ENCODE measurements at places on chromosomes 13 and 19.

DNA sequence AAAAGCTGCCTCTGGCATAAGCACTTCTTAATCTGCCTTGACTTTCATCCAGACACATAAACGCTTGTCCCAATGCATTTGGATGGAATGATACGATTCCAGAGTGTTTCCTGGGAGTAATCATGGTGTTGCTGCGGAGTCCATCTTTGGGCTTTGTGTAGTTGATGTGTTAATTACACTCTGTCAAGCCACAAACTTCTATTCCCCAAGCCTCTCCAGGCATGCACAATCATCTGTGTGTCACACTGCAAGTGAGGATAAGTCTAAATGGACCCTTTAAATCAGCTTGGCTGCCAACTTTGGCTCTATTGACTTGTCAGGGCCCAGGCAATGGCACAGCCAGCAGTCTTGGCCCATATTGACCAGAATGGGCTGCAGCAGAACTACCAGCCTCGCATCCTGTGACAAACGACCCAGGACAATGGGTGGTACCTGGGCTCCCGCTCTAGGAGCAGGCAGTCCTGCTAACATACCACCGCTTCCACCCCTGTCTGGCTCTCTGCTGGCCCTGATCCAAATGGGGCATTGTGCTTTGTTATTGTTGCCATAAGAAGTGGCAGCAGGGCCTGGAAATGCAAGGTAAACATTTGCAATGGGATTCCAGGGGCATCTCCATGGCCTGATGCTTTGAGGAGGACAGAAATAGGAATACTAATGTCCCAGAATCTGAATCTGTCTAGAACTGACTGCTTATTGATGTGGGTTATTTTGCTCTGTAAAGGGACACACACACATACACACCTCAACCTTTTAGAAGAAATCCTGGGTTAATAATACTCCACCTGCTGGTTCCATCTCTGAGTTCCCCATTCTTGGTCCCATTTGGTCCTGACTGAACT is 127.2 kb downstream of the DNAJC15 start:
- DNase-seq: no peak

DNA sequence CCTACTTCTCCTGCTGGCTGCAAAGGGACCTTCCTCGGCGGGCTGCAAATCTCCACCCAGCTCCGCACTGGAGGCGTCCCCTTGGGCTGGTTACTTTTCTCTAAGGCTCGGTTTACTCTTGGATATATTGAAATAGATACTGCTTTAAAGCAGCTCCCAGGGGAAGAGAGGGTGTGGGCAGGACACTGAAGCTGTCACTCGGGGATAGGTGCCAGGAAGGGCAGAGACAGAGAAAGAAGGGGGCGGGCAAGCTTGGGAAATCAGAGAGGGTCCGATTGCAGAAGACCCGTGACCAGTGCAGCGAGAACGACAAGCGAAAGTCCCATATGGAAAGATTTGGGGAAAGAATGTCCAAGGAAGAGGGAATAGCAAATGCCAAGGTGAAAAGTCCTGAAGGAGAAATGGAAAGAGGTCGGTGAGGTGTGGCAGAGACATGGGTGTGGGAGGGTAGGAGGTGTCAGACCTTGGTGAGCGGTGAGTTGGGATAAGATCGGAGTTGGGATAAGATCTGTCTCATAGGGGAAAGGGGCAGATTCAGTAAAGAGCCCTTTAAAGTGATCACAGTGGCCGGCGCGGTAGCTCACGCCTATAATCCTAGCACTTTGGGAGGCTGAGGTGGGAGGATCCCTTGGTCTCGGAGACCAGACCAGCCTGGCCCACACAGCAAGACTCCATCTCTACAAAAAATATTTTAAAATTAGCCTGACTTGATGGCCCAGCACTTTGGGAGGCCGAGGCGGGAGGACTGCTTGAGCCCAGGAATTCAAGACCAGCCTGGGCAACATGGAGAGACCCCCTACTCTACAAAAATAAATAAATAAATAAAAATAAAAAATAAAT is 618 bp downstream of the THSD8 start:
- DNase-seq: no peak

- no peak for DNase-seq
Measured at GRCh38 chr19:54677217-54677616, 14.4 kb downstream of the LILRB4 start.

GRCh38 chr13:27915301-27916207 is 4.2 kb upstream of the PDX1 start:
- no peak for DNase-seq

- no peak for DNase-seq
Measured at GRCh38 chr19:19256072-19256969, 16.8 kb downstream of the TM6SF2 start.

DNA sequence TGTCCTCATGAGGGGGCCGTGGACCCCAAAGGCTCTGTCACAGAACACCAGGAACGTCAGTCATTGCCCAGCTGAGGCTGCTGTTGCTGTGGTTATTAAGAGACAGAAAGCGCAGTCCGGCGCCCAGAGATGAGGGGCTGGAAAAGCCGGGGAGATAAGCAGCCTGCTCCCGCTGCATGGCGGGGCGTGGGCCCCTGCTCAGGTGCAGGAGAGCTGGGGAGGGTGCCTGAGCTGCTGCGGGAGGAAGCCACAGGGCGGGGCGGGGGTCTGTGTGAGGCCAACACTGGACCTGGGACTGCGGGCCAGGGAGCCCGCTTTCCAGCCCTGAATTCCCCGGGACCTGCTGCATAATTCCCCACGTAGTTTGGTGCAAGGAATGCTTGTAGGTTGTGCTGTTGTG is 11.3 kb downstream of the SOX1 start:
- DNase-seq: no peak

DNA sequence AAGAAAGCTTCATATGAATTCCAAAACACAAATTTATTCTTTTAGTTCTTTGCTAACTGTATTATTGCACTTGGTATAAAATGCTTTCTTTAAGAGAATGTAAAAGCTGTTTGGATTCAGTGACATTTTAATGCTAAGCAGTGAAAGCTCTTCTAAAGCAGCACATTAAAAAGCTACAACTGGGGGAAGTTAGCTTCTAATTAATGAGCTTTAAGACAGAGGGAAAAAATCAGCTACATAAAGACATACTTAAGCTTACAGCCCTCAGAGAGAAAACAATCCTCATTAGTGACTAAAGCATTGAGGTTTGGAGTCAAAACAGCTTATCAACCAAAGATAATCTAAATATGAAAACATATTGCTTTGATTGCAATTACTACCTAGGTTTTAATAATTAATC is 1222.2 kb upstream of the SPRY2 start:
- no peak for DNase-seq

- DNase-seq: no peak
Measured at GRCh38 chr13:28137596-28137995, 749 bp upstream of the PAN3 start.

- no peak for DNase-seq
Measured at GRCh38 chr13:20482275-20482761, 43.3 kb downstream of the CRYL1 start.

GRCh38 chr13:51292000-51292565 is 47.4 kb upstream of the SERPINE3 start:
- peak; percentile 76 for DNase-seq

GRCh38 chr13:113905018-113905417 is 41.1 kb upstream of the GAS6 start:
- no peak for DNase-seq

DNA sequence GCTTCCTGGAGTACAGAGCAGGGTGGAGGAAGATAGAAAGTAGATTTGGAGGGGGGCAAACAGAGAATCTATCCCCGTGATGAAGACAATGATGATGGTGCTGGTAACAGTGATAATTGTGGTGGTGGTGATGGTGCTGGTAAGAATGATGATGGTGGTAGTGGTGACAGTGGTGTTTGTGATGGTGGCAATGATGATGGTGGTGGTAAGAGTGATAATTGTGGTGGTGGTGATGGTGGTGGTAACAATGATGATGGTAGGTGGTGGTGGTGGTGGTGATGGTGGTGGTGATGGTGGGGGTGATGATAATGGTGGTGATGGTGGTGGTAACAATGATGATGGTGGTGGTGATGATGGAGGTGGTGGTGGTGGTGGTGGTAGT is 169.8 kb downstream of the TSHZ3 start:
- no peak for DNase-seq

DNA sequence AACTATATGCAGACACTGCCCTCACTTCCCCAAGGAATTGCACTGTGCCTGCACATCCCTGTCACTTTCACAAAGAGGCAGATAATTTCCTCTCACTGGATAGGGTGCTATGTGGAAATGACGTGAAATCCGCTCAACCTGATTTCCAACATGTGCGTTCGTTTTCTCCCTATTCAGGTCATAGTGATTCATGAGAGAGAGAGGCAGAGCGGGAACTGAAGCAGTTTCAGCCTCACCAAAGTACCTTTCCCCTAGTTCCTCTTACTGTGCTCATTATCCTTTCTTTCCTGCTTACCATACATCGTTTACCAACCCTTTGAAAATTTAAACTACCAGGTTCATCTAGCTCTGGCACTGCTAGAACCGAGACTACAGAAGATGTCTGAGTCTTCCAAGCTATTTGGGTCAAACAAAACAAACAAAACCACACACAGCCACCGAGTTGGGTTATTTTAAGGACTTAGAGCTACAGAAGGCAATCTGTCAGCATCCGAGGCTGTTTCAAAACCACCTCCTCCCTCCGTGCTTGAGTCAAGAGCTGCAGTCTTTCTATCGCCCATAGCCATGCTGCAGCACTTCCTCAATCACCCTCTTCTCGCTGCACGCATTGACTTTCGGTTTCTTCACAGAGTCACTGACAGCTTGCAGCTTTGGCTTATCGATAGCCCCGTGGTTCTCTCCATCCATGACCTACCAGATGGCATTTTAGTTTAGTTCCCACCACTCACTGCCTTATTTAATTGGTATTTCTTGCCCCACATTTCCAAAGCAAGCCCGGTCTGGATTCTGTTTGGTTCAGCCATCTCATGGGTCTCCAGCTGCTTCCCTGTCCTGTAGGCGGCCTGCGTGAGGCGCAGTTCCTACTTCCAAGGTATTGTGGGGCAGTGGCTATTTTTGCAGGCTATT is 1395.8 kb downstream of the EFNB2 start:
- peak; percentile 17 for DNase-seq

DNA sequence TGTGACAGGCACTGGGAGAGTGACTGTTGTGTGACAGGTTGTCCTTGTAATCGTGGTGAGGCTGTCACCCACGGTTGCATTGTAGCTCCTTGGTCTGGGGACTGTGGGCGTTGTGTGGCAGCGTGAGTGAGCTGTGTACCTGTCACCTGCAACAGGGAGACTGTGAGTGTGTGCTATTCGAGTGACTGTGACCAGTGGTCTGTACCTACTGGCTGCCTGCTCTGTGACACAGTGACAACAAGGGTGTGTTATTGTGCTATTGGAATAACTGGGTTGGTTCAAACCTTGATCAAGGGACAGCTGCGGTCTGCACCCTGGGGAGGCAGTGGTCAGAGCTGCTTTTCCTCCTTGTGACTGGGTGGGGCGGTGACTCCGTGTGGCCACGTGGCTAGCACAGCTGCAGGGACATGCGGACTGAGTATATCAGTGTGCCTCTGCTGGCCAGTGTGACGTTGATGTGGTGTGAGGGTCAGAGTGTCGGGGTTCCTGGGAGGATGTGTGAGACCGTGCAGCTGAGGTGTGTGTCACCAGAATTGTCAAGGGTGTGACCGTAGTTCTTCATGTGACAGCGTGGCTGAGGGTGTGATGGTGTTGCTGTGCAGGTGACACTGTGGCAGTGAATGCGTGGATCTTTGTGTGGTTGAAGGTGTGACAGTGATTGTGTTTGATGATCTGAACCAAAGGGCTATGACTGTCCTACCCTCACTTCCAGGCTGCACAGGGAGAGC is 10.1 kb upstream of the NFIX start:
- DNase-seq: no peak

GRCh38 chr13:39047560-39047959 is 9.3 kb downstream of the NHLRC3 start:
- no peak for DNase-seq

- no peak for DNase-seq
Measured at GRCh38 chr13:22198641-22199217, 527.9 kb downstream of the FGF9 start.

DNA sequence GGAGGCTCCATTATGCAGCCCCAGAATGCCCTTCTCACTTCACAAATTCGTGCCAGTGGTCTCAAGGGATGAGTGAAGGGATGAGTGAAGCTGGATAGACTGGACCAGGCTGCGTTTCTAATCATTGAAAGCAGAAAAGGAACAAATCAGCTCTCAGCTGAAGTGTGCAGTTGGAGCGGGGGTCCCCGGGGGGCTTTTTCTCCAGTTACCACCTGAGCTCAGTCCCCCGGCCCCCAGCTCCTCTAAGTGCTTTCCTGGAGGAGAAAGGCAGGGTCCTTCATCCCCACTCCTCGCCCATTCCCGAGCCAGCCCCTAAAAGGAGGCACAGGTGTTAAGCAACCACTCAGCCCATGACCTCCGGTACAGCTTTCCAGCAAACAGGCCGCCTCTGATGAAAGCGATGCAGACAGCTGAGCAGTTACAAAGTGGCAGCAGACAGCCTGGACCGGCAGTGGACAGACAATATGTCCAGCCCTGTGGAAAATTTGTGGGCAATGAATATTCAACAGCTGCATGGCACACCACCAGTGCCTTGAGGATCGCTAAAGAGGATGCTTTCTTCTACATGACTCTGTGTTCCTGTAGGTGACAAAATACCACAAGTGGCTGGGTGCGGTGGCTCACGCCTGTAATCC is 110.7 kb upstream of the UBL3 start:
- no peak for DNase-seq

- DNase-seq: no peak
Measured at GRCh38 chr13:46982856-46983582, 86.2 kb upstream of the HTR2A start.

- no peak for DNase-seq
Measured at GRCh38 chr19:40872209-40872608, 9.8 kb downstream of the CYP2A7 start.

GRCh38 chr13:43364210-43365038 is 341.0 kb downstream of the DNAJC15 start:
- peak; percentile 77 for DNase-seq
